NCI-H526 (cell line): ENCODE measurements at places on chromosomes 11 and 22.

DNA sequence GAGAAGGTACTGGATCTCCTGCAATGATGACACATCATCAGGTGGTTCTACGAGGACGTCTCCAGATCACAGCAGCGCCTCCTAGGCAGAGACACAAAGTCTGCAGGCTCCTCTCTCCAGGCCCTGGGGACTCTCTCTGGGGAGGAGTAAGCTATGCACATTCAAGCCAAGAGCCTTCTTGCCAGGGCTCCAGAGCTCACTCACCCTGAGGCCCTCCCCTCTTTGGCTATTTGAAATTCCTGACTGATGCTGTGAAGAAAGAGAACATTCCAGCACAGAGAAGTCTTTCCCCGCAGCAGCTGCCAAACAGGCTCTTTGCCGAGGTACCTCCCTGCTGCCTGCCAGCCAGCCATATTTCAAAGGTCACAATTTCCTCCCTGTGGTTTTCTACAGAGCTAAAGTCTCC, 204.9 kb downstream of the CSNK2A3 start:
- peak; percentile 11 for DNase-seq

- DNase-seq: no peak
These were observed 2.4 kb downstream of the PIM3 start for GRCh38 chr22:49962751-49963646.

DNA sequence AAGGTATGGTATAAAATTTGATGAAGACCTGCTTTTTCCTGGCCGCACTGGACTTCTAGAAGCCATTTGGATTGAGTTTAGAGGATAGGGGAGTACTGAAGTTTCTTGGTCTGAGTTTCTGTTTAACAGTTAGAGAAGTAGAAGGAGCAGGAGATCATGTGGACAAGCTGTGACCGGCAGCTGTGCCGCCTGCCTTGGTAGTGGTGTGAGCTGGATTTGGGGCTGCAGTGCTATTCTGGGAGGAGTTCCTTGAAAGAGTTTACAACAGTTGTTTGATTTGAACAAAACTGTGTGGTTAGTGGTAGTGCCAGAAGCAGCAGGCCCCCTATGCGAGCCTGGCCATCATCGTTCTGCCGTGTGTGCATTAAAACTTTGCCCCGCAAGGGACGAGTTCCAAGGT, 105.2 kb downstream of the PDHX start:
- no peak for DNase-seq

- no peak for DNase-seq
These were observed 310.0 kb downstream of the DCDC1 start for GRCh38 chr11:31059529-31059928.

DNA sequence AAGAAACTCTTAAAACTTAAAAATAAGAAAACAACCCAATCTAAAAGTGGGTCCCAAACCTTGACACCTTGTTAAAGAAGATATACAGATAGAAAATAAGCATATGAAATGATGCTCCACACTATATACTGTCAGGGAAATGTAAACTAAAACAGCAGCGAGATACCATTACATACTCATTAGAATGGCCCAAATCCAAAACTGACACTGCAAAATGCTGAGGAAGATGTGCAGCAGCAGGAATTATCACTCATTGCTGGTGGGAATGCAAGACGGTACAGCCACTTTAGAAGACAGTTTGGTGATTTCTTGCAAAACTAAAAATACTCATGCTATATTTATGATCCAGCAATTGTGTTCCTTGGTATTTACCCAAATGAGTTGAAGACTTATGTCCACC, 5.0 kb upstream of the RNF26 start:
- no peak for DNase-seq

GRCh38 chr22:40009951-40010671, 15.4 kb downstream of the FAM83F start:
- no peak for DNase-seq

DNA sequence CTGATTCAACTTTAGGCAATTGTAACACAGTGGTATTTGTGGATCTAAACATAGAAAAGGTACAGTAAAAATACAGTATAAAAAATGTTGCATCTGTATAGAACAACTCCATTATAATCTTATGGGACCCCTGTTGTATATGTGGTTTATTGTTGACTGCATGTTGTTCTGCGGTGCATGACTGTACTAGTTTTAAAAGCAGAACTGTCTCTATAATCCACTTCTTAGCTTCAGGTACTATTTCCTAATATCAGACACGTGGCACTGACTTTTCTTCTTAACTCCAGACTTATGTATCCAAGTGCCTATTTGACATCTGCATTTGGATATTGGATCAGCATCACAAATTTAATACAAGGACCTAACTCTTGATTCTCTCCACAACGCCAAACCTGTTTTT, 41.1 kb downstream of the PACS1 start:
- no peak for DNase-seq

- no peak for DNase-seq
These were observed 52.4 kb upstream of the CLMP start for GRCh38 chr11:123247496-123247799.

DNA sequence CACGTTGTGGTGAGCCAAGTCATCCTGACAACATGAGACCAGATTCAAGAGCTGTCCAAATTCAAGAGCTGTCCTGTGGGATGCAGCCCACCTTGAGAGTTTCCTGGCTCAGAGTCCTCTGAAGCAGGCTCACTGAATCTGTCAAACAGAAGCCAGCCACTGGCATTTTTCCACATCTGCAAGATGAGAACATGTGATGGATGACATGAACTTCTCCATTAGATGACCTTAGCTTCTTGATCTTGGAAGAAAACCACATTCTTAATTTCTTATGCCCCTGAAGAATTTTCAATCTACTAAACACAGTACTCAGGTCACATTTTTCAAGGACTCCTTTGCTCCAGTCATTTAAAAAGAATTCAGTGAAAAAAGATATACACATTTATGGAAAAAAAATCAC, 291.0 kb downstream of the GUCY1A2 start:
- no peak for DNase-seq

DNA sequence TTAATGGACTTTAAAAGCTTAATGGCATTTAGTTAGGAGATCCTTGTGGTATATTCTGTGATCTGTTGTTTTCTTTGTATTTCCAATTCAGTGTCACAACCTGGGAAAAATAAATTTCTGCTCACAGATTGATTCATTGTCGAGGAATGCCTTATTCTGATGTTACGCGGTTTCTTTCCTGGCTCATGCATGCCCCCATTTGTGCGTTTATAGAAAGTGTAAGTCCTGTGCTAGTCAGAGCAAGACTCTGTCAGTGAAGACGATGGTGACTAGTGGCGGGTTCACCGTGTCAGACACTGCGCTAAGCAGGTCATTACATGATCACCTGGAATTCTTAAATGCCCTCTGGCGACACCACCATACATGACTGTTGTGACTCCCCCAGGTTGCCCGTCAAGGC, 169.4 kb downstream of the TBC1D22A start:
- DNase-seq: no peak

- no peak for DNase-seq
These were observed 124.3 kb upstream of the TTC12 start for GRCh38 chr11:113189909-113190667.

- DNase-seq: no peak
These were observed 21.3 kb upstream of the CACNG2 start for GRCh38 chr22:36724836-36725235.

DNA sequence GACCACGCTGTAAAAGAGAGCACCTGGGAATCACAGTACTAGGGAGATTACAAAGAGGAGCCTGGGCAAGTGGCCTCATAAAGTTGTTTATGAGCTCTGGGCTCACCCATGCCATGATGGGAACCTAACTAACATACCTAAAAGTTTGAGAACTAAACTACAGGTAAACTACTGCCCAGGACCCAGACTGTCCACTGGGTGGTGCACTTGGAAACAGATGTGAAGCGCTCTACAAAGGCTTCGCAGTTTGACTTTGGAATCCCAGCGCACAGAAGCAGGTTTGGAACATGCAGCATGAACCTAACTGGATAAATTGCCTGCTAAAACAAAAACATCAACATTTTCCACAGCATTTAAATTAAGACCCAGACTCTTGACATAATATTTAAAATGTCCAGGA, 418.6 kb downstream of the FAM181B start:
- peak; percentile 60 for DNase-seq

DNA sequence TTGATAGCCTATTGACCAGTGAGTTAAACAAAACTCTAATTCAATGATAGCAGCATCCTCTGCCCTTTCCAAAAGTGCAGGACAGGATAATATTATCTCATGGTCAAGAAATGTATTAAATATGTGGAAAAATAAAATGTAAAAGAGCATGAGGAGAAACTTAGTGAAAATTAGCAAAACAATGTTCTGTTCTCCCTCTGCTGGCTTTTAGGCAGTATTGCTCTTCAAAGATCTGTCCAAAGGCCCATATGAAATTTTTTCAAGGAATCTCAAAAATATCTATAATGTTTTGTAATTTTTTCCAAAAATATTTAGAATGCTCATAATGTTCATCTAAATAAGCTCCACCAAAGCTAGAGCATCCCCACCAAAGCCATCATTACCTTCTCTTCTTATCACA, 8.3 kb upstream of the ARL14EP start:
- DNase-seq: peak; percentile 8

GRCh38 chr11:61974766-61975631, 7.6 kb upstream of the FTH1 start:
- DNase-seq: no peak

- DNase-seq: no peak
These were observed 4.6 kb downstream of the GTPBP1 start for GRCh38 chr22:38710351-38710750.

- DNase-seq: no peak
These were observed 96.7 kb downstream of the RPS6KA4 start for GRCh38 chr11:64455456-64456261.

- no peak for DNase-seq
These were observed 392.2 kb downstream of the ETS1 start for GRCh38 chr11:128195057-128195751.
